Stimulated activated CD8-positive, alpha-beta memory T cell treated with anti-CD3 and anti-CD28 coated beads, Interleukin-7, amount 100 ng/mL, for 1 hour (primary cell): ENCODE measurements at places on chromosomes 4 and X.

DNA sequence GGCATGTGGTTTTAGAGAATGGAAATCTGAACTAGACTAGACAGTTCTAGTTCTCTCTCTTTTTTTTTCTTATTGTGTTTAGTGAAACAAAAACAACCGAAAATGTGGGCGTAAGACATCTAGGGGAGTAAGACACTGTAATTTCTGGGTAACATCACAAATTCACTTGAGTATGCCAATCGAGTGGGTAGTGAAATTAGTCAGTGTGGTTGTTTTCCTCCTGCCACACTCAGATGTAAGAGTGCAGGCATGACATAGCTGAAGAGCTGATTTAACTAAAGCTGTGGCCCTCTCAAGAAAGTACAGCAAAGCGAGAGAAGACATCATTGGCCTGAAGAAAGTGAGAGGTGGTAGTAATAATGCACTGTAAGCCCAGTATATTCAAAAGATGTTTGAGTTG is 1585.3 kb upstream of the AGA start:
- no peak for DNase-seq

GRCh38 chrX:17986440-17986839 is 125.3 kb upstream of the RAI2 start:
- DNase-seq = no peak

DNA sequence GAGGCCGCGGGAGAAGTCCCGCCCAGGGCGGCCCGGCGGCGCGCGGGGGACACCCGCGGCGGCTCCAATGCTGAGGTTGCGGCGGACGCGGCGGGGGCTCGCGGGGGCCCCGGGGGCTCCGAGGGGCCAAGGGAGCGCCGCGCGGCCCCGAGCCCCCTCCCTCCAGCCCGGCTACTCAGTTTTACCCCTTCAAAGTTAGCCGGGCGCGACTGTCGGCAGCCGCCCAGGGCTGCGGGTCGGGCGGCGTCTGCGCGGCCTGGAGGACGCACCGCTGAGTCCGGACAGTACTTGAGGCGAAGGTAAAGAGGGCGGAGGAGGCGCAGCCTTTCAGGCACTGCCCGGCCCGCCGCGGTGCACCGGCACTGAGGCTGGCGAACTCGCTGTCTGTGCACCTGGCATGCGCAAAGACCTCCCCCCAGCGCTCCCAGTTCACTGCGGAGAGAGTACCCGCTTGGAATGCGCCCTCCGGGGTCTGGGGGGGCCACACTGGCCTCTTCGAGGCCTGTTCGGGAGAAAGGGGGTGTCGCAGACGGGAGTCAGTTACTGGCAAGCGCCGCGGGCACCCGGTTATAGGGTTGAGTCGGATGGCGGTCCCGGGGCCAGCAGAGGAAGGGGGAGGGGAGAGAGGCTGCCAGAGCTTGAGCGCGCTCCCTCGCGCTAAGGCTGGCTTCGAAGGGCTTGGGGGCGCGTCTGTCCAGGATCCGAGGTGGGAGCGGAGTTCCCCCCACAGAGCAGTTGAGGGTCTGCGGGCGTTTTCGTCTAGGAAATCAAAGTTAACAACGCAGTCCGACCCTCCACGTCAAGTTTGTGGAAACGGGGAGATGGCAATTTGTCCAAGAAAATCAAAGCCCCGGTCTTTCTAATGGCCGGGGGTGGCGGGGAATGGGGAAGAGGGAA is 1.1 kb downstream of the PCDH19 start:
- DNase-seq = no peak

DNA sequence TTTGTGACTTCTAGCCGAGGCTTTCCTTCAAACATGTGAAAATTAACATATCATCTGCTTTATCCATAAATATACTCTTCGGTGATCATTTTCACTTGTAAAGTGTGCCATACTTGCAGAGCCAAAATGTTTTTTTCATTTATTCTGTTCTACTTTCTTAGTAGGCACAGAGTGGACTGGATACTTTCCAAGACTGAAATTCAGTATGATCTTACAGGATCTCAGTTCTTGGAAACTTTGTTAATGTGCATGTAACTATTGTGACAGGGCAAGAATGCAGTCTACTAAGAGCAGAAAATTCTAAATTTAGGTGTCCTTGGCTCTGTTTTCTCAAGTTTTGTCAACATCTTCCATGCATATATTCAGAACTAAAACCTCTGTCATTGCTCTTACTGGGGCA is 284.9 kb downstream of the TEX13A start:
- DNase-seq = no peak

DNA sequence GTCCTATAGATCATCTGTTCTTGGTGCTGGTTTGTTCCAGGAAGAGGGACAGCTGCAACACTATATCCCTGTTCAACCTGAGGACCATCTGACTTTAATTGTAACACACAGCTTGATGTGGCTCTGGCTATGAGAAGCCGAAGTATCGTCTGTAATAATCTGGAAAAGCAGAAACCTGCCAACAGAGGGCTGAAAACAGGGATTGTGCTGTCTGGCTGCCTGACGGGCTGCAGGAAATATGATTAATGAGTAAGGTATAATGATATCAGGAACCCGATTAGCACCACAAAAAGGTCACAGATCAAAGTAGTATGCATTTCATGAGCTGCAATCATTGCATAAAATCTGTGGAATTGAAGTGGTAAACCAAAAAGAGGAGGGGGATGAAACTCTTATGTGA is 170.4 kb upstream of the MAB21L2 start:
- no peak for DNase-seq

GRCh38 chrX:109685656-109686078 is 47.4 kb downstream of the ACSL4 start:
- no peak for DNase-seq

DNA sequence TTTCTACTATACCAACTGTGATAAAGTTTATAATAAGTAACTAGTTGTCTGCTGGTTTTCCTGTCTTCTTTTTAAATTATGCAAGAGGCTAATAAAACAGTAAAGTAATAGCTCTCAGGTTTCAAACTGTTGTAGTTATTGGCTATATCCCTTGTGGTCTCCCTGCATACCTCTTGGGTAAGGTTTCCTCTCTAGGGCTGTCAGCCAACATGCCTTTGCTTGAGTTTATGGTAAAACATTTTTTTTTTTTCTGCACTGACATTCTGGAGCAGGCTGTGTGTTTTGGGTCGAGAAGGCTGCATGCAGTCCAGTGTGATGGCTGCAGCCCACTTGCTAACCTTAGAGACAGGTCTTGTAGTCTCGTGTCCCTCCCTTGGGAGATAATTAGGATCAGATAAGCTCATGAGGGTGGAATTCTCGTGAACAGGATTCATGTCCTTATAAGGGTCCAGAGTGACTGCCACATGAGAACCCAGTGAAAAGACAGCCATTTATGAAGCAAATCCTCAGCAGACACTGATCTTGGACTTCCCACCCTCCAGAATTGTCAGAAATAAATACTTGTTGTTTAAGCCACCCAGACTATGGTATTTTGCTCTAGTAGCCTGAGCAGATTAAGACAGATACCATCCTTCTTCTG is 831.2 kb downstream of the CCSER1 start:
- DNase-seq = no peak

GRCh38 chrX:150984169-150984824 is 1.2 kb downstream of the HMGB3 start:
- DNase-seq = no peak

DNA sequence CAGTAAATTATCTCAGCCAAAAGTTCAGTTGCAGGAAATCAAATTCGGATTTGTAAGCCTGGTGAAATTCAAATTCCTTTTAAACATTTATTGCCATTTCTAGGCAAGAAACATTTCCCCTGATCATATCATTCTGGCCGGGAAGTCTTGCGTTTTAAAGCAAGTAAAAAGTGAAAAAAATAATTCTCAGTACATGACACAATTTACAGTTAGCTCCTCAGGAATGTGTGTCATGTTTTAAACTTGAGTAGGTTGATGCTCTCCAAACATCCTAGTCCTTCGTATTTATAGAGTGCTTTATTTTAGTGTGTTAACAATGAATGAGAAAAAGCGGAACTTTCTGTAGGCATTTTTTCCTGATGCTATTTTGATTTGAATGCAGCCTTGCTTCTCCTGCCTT is 158.3 kb upstream of the SCML1 start:
- DNase-seq = no peak

DNA sequence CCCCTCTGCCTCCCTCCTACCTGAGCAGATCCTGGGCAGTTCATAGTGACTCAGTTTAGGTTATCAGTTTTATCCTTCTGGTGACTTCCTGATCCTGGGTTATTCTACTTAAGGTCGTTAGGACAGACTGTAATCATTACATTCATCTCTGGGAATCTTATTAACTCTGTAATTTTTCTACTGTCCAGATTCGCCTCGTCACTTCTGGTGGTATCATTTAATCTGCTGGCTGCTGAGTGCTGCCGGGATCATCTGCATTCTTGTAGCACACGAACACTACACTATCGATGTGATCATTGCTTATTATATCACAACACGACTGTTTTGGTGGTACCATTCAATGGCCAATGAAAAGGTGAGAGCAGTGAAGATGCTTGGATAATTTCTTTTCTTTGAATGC is 23.0 kb upstream of the CYP2U1 start:
- DNase-seq = no peak

DNA sequence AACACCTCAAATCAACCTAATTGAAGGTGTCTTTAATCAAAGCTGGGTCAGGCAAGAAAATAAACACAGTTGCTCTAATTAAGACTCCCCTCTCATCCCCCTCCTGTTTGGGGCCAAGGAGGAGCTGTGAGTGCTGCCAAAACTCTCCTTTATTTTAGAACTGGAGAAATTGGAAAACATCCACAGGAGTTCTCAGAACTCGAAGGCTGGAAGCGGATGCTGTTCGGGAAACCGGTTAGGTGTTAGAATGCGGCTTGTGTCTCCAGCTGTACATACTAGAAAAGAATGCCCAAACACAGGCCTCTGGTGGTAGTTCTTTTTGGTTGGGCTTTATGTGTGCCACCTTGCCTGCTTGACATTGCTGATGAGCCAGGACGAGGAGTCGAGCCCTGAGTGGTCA is 118.2 kb downstream of the GPR143 start:
- no peak for DNase-seq

- no peak for DNase-seq
These were observed 445.2 kb downstream of the RPA4 start for GRCh38 chrX:97328853-97329390.

DNA sequence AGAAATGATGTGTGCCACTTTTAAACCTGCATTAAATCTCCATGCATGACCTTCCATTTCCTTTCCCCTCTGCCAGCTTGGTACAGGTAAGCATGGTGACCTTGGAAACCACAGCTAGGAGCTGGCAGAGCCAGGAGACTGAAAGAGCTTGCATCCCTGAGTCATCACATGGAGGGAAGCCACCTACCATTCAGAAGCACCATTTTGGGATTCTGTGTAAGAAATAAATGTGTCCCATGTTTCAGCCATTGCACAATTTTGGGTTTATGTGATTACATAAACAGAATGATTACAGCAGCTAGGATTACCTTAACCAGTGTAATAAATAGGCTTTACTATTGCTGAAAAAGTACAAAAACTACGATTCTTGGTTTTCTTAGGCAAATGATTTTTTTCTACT is 17.3 kb upstream of the CCDC149 start:
- no peak for DNase-seq

DNA sequence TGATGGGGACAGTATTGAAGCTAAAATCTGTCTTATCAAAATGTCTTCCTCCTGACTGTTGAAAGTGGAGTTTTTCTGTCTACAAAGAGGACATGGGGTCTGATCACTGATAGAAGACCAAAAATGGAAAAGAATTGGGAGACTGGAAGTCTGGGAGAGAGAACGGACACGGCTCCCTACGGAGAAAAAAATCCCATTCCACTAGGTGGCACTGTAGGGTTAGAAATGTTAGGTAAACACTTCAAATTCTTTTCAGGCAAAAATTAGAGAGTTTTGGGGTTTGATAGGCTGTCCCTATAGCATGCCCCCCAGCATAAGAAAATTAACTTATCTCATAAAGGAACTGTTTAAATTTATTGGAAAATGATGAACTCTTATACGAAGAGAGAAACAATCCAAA is 200.5 kb downstream of the FAM133A start:
- no peak for DNase-seq
